Stimulated activated CD8-positive, alpha-beta memory T cell treated with anti-CD3 and anti-CD28 coated beads, Interleukin-2, amount 100 ng/mL, for 1 hour (primary cell): ENCODE measurements at places on chromosomes 5 and 9.

DNA sequence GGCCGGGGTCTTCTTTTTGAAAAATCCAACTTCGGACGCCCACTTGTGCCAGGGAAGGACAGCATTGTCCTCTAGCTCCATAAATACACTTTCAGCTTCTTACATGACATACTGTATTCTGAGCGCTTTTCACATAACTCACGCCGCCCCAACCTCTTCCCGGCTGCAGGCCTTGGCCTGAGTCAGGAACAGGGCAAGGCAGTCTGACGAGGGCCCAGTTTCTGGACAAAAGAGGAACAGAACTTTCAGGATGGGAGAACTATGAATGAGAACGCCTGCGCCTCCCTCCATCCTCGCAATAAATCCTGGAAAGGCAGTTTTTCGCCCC lies 650 bp downstream of the DCTN4 start:
- DNase-seq = no peak

GRCh38 chr9:130626249-130626996 lies 38.0 kb upstream of the PRDM12 start:
- DNase-seq = no peak

GRCh38 chr5:15510831-15511230 lies 10.9 kb downstream of the FBXL7 start:
- no peak for DNase-seq

- no peak for DNase-seq
Observed at GRCh38 chr9:79741381-79741780, 169.6 kb downstream of the TLE4 start.

- no peak for DNase-seq
Observed at GRCh38 chr9:7823651-7824050, 24.1 kb upstream of the DMAC1 start.

DNA sequence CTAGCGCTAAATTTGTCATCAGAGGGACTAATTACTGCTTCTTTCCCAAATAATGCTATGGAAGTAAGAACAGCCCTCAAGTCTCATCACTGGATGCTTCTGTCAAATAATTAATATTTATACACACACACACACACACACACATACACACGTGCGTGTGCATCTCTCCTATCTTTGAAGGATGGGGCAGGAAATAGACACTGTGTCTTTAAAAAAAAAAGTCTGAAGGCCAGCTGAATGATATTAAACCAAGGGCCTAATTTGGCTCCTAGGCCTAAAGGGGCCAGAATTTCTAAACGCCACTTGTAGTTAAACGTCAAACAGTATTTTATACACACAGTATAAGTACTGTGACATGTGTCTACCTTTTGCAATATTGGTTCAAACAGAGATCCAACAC lies 3.3 kb downstream of the SLF1 start:
- no peak for DNase-seq

GRCh38 chr5:58486290-58486689 lies 4.9 kb upstream of the GAPT start:
- no peak for DNase-seq

DNA sequence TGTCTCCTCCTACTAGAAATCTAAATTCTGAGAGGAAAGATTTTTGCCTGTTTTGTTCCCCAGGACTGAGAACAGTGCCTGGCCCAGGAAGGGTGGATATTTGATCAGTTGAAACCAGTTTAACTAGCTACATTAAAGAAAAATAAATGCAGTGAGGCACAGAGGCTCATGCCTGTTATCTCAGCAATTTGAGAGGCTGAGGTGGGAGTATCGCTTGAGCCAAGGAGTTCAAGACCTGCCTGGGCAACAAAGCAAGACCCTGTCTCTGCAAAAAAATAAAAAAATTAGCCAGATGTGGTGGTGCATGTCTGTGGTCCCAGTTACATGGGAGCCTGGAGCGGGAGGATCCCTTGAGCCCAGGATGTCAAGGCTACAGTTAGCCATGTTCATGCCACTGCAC lies 104.8 kb upstream of the CPEB4 start:
- DNase-seq = no peak

- no peak for DNase-seq
Observed at GRCh38 chr9:112063151-112063550, 111.9 kb downstream of the SUSD1 start.

GRCh38 chr9:13688990-13689600 lies 409.6 kb upstream of the MPDZ start:
- no peak for DNase-seq

- no peak for DNase-seq
Observed at GRCh38 chr5:68444833-68445232, 229.3 kb downstream of the PIK3R1 start.

GRCh38 chr9:5578018-5578697 lies 50.7 kb upstream of the RIC1 start:
- no peak for DNase-seq

DNA sequence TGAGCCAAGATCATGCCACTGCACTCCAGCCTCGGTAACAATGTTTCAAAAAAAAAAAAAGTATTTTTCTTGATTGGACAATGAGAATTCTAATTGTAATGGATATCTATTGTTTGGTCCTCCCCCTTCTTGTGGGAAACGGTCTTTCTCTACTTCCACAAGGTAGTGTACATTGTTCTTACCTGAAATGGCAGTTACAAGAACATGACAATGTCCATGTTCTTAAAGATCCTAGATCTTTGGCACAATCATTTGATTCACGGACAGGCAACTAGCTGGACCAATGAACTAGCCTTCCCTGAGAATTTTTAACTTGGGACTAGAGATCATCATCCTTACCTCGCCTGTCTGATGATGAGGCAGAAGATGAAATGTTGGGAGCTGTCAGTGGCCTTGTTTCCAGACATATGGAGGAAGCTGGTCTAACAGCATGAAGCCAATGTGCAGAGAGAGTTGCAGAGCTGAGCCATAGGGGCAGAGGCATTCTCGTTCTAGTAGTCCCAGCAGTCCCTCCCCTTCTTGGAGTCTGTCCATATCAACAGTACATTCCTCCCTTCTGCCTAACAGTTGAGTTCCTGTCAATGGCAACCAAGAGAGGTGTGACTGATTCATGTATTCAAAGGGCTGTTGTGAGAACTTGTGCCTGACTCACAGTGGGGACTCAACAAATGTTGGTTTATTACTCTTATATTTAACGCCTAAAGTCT lies 2.1 kb upstream of the MARCHF6 start:
- no peak for DNase-seq

- DNase-seq = no peak
Observed at GRCh38 chr9:35662437-35662836, 2.6 kb downstream of the ARHGEF39 start.

- no peak for DNase-seq
Observed at GRCh38 chr5:41334758-41335157, 121.4 kb upstream of the C6 start.

DNA sequence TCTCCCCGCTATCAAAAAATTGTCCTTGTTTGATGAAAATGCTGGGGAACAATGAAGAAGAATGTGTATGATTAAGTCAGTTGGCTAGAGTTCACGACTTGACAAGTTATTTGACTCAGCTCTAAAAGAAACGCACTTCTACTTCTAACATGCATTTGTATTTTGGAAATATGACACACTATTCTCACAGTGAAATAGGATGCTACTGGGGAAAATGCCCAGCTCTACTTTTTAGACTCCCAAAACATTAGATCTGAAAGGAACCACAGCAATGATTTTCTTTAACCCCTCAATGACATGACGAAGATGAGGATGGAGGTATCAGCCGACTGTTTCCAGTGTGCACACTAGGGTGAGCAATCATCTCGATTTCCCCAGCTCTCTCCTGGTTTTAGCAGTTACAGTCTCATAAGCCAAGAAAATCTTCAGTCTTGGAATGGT lies 83.6 kb upstream of the PCSK1 start:
- no peak for DNase-seq

DNA sequence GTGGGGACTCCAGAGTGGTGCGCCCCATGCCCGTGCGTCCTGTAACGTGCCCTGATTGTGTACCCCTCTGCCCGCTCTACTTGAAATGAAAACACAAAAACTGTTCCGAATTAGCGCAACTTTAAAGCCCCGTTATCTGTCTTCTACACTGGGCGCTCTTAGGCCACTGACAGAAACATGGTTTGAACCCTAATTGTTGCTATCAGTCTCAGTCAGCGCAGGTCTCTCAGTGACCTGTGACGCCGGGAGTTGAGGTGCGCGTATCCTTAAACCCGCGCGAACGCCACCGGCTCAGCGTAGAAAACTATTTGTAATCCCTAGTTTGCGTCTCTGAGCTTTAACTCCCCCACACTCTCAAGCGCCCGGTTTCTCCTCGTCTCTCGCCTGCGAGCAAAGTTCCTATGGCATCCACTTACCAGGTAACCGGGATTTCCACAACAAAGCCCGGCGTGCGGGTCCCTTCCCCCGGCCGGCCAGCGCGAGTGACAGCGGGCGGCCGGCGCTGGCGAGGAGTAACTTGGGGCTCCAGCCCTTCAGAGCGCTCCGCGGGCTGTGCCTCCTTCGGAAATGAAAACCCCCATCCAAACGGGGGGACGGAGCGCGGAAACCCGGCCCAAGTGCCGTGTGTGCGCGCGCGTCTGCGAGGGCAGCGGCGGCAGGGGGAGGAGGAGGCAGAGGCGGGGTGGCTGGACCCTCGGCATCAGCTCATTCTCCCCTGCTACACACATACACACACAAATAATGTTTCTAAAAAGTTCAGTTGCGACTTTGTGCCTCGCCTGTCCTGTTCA lies 668 bp downstream of the GLIS3 start:
- DNase-seq = no peak

- no peak for DNase-seq
Observed at GRCh38 chr9:16613605-16614004, 256.9 kb downstream of the BNC2 start.

DNA sequence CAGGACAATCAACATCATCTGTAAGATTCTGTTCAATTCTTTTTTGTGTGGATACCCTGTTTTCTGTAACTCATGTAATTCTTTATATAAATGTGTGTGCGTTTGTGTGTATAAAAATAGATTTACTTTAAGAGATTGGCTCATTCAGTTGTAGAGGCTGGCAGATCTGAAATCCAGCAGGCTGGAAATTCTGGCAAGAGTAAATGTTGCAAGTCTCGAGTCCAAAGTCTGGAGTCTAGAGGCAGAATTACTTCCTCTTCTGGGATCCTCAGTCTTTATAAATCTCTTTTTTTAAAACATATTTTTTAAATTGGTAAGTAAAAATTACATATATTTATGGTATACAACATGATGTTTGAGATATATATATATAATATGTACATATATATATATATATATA lies 202.1 kb upstream of the TMEM161B start:
- no peak for DNase-seq

DNA sequence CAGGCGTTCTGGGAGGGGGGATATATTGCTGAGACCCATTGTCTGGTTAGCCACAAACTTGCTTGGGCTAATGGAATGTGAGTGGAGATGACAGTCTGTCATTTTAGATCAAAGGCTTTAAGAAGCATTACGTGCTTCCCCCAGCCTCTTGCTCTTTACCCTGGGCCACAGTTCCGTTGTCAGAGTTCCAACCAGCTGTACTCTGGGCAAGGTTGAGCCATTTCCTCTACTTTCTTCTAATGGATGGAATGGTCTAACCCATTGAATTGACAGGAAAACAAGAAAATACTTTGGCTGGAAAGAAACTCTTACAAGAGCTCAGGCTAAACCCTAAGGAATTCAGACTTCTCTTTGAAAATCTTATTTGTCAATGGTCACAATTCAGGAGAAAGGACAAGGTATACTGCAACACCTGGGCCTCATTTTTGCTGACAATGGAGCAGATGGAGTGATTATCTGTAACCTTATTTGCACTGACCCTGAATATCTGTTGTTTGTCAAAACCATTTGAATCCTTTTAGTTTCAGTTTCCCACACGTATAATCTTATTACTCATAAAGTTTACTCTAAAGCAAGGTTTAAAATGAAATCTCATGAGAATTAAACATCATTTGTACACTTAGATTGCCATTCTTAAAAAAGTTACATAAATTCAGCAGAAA lies 231.4 kb downstream of the PDE4D start:
- DNase-seq = no peak

DNA sequence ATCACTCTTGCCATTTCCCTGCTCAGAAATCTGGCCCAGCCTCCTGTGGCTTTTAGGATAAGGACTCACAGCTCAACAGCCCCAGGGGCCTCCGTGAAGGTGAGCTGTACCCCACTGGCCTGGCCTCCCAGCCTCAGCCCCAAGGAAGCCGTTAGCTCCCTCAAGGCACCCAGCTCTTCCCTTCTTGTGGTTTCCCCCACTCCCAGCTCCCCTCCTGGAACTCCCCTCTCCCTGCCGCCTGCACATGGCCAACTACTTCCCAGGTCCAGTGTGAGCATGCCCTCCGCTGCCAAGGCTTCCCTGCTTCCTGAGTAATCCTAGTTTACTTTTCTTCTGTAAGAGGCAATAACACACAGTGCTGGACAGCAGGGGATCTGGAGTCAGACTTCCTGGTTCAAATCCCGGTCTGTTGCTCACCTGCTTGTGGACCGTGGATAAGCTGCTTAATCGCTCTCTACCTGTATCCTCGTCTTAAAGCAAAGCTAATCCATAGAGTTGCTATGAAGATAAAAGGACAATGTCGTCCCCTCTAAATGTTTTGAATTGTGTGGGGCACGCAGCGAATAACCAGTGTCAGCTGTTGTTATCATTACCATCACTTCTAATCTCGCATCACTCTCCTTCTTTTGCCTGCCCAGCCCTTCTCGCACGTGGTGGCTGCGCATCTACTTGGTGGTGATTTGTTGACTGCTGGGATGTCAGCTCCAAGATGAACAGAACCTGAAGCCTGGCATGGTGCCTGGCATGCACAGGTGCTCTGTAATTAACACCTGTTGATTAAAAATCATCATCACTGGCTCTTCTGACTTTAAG lies 86.6 kb downstream of the C5orf15 start:
- DNase-seq = no peak

GRCh38 chr5:145925353-145925752 lies 11.0 kb upstream of the SH3RF2 start:
- no peak for DNase-seq

- DNase-seq = no peak
Observed at GRCh38 chr5:134135091-134135655, 20.7 kb downstream of the TCF7 start.

GRCh38 chr5:14531668-14532067 lies 49.9 kb upstream of the OTULINL start:
- DNase-seq = no peak

GRCh38 chr9:22813529-22813928 lies 366.9 kb downstream of the DMRTA1 start:
- DNase-seq = no peak

GRCh38 chr9:5326893-5327548 lies 12.7 kb downstream of the RLN1 start:
- DNase-seq = no peak

DNA sequence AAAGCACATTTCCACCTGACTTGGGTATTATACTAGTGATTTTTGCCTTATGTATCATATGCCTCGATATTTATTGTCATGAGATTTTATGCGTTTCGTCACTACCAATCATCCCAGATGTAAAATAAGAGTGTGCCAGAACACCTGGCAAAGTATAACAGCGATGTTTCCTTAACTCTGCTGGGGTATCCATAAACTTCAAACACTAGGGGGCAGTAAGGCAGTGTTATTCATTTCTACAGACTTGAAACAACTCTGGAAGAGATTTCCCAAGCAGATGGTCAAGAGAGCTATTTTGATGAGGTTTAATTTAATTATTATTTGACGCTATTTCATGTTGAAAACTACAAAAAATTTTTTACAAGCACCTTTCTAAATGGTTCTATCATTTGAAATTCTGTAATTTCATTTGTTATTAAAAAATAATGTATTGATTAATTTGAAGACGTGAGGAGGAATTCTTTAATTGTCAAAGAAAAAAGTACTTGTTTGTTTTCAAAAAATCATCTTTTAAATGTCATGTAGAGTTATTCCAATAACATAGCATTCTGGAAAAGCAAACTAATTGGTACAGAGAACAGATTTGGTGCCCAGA lies 388.5 kb upstream of the CTNND2 start:
- DNase-seq = no peak

- DNase-seq = no peak
Observed at GRCh38 chr5:14216372-14216771, 73.2 kb downstream of the TRIO start.

- no peak for DNase-seq
Observed at GRCh38 chr9:98530806-98531386, 177.8 kb downstream of the GABBR2 start.
